ENCODE measurements at places on chromosomes 13 and 19.

GRCh38 chr13:26957182-26957581 lies 196.6 kb upstream of the GPR12 start:
- no peak for DNase-seq

GRCh38 chr13:26095846-26096610 lies 44.2 kb upstream of the SHISA2 start:
- no peak for DNase-seq

DNA sequence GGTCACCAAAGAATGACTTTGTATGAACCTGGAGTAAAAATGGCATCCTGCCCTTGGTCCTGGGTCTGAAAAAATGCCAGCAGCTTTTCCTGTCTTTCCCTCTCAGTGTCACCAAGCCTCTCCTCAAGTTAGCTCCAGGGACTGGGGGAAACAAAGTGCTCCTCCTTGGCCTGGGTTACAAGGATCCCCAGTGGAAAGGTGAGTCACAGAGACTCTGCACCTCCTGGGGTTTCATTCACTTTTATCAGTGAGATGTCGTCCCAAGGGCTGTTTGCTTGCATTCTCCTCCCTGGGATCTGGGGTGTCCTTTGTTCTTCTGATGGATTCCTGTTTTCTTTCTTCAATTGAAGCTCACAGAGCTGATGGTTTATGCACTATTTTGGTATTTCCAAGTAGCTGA lies 93.2 kb upstream of the CSNK1A1L start:
- DNase-seq: no peak

DNA sequence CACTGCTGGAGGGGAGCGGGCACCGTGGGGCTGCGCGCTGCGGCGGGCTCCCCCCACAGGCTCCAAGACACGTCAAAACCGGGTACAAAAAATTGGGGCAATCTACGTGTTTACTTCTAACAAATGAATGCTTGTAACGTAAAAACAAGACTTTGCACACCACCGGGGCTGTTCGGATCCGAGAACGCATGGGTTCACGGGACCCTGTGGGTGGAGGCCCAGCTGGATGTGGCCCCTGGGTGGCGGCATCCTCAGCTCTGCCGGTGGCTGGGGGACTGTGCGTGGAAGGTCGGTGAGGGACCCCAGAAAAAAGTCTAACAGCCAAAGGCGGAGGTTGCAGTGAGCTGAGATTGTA lies 10.3 kb upstream of the SLC7A10 start:
- no peak for DNase-seq

DNA sequence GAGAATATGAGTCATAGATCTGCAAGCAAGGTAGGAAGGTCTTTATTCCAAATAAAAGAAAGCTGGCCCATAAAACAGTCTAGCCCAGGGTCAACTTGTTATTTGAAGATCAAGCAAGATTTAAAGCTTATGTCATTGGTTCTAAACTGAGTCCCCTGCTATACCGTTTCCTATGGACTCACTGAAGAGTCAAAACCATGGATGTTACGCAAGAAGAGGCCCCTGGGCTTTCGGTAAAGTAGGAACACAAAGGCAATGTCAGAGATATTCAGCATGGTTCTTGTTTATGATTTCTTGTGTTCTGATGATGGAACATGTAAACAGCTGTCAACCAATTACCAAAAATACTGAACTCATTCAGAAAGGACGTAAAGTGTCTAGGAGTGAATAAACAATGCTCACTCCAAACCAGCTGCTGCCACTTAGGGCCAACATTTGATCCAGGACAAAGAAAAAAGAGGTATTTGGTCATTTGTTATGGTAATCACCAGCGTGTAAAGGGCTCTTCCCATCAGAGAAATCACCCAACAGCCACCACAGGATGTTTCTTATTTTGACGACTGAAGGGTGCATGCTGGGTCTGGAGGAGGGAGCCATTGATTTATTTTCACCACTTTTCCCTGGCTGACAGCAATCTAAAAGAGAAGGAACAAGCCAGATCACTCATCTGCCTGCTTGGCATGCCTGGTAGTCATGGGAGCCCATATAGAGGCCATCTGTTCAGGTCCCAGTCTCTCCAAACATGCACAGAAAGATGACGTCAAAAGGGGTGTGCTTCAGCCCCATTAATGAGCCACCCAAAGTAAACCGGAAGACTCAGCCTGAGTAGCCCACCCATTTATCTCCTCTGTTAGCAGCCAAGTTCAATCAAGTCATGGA lies 68.3 kb downstream of the FGF14 start:
- DNase-seq: no peak

- DNase-seq: no peak
Observed at GRCh38 chr19:8123683-8124082, 25.7 kb downstream of the FBN3 start.

- DNase-seq: no peak
Observed at GRCh38 chr13:113139577-113139976, 17.0 kb downstream of the F10 start.

- DNase-seq: no peak
Observed at GRCh38 chr19:6161271-6161850, 25.9 kb downstream of the ACSBG2 start.

DNA sequence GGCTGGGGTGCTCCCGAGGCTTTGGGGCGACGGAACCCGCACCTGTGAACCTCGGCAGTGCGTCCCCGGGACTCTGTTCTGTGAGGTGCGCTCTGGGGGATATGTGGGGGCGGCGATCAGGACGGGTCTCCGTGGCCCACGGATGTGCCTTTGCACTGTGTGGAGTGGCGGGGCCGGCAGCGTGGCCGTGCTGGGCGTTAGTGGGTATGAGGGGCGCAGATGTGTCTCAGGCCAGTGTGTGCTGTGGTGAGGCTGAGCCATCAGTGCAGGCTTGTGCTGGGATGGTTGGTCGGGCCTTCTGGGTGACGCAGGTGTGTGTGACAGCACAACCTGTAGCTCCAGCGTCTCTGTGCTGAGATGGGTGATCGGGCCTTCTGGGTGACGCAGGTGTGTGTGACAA lies 16.9 kb downstream of the ZNF331 start:
- DNase-seq: no peak

DNA sequence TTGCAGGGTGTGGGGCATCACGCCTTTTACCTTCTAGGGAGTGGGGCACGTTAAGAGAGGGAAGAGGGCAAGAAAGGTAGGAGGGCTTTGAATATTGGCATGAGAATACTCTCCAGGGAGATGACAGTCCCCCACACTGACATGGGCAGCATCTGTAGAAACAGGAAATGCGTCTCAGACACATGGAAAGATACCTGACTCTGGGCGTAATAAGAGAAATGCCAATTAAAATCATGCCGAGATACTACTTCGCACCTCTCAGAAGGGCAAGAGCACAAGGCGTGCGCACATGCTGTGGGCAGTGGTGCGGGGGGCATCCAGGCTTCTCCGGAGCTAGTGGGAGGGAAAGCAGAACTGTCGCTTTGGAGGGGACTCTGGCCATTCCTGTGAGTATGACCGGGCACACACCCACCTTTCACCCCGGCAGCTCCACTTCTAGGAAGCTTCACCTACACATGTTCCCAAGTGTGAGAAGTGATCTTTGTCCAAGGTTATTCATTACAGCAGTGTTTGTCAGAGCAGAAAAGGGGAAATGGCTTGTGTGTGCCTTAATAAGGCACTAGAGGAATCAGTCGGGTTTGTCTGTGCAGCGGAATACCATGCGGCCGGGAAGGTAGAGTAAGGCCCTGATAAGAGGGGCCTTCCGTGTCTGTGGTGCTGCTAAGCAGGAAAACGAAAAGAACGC lies 99.5 kb downstream of the SIPA1L3 start:
- no peak for DNase-seq

GRCh38 chr13:46795321-46795720 lies 1.6 kb downstream of the ESD start:
- no peak for DNase-seq

DNA sequence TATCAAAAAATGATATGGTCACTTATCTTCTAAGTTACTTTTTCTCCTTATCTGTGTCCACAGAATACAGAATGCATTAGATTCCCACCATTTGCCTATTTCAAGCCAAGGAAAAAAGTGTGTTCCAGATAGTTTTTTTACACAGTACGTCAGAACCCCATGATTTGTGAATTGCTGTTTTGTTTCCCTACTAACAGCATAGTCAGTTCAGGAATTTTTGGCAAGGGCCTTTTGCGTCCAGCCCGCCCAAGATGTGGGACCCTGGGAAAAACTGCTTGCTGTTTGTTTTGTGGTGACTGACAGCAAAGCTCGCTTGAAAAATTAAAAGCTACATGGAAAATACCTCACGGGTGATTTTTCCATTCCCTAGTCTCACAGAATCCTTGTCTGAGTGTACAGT lies 20.4 kb upstream of the FAM216B start:
- DNase-seq: no peak

DNA sequence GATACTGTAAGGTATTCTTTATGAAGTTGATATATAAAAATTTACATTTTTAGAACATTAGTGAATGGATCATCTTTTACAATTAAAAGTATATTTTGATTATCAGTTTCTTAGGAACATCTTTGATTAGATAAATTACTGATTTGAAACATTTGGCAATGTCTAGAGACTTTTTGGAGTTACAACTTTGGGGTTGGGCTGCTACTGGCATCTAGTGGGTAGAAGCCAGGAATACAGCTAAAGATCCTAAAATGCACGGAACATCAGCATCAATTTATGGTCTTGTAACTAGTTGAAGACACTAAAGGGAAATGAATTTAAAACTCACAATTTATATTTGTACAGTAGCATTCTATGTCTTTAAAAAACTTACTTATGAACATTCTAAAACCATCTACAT lies 19.9 kb downstream of the POMP start:
- DNase-seq: no peak

DNA sequence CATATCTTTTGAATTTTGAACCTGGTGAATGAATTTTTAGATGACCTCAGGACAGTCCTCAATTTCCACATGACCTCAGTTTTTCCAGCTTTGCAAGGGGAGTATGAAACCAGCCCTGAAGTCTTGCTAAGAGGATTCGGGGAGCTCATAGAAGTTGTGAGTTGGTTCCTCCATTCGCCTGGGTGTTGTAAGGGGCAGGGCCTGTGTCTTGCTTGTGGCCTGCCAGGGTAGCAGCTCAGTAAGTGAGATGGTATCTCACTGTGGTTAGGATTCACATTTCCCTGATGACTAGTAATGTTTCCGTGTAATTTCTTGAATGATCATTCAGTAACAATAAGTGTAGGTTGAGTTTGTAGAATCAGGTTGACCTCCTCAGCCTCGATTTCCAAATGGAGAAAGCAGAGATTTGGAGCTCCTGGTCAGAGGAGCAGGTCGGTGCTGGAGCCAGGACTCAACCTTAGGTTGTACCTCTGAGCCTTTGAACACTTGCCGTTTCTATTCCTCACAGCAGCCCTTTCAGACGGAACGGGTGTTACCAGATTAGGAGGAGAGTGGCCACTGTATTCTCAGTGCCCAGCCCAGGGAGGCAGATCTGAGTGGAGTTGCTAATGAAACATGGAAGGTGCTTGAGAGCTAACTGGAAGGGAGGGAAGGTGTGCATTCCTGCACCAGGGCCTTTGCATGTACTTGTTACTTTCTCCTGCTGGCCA lies 14.6 kb downstream of the NACC1 start:
- no peak for DNase-seq

Data from head of caudate nucleus (tissue), 42 donors.